Mesothelial cell of epicardium (in vitro differentiated cells): ENCODE measurements at places on chromosomes 13 and 19.

GRCh38 chr19:35044317-35045117 lies 3.0 kb downstream of the HPN start:
- no peaks in the 10 kb centered on the region for H3K36me3 ChIP-seq
- peaks cover 22% of the 10 kb centered on the region for H3K4me1 ChIP-seq
- no peak for DNase-seq
- H3K27ac ChIP-seq = no peak overlapping the region
- H3K27me3 ChIP-seq = no peaks in the 10 kb centered on the region

GRCh38 chr13:33637978-33638743 lies 179.8 kb upstream of the RFC3 start:
- H3K4me1 ChIP-seq = peaks cover 48% of the 10 kb centered on the region
- H3K27me3 ChIP-seq = no peaks in the 10 kb centered on the region
- H3K36me3 ChIP-seq = no peaks in the 10 kb centered on the region
- H3K27ac ChIP-seq = no peak overlapping the region

- peaks cover 13% of the 10 kb centered on the region for H3K4me1 ChIP-seq
- peaks cover 8% of the 10 kb centered on the region for H3K36me3 ChIP-seq
- no peak overlapping the region for H3K4me3 ChIP-seq
- no peak overlapping the region for H3K27ac ChIP-seq
- no peak for DNase-seq
These were observed 42.6 kb downstream of the KLF2 start for GRCh38 chr19:16367261-16367683.

DNA sequence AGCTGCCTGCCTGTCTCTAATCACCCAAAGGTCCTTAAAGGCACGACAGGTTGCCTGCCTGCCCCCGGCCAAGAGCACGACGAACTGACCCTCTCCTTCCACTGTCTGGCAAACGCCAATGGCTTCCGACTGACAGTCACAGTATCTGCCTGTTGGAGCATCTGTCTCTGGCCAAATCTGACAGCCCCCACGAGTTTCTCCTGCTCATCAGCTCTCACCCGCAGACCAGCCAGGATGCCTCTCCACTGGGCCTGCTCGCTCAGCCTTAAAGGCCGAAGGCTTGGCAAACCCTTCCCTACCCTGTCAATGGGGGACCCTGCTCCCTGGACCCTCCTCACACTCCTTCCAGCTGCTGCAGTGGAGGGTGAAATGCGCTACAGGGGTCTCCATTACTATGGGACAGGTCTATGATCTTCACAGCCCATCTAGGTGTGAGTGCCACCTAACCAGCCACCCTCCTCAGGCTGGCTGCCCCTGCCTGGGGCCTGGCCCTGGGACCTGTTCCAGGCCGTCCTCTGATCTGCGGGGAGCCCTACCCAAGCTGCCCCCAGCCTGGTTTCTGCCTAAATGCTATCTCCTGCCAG lies 932 bp downstream of the FAM83E start:
- H3K36me3 ChIP-seq = peaks cover 5% of the 10 kb centered on the region
- no peak overlapping the region for H3K4me3 ChIP-seq
- no peaks in the 10 kb centered on the region for H3K27me3 ChIP-seq
- peak overlapping the region; percentile 43 for H3K27ac ChIP-seq

GRCh38 chr13:72983085-72983768 lies 75.6 kb upstream of the KLF5 start:
- peaks cover 32% of the 10 kb centered on the region for H3K4me1 ChIP-seq
- H3K36me3 ChIP-seq = peaks cover 7% of the 10 kb centered on the region
- no peaks in the 10 kb centered on the region for H3K27me3 ChIP-seq

- no peak overlapping the region for H3K4me3 ChIP-seq
- H3K36me3 ChIP-seq = peaks cover 31% of the 10 kb centered on the region
- no peaks in the 10 kb centered on the region for H3K27me3 ChIP-seq
- peak overlapping the region; percentile 43 for H3K27ac ChIP-seq
- no peak for DNase-seq
- H3K4me1 ChIP-seq = no peaks in the 10 kb centered on the region
These were observed 71.8 kb downstream of the CCDC70 start for GRCh38 chr13:51933466-51934058.

DNA sequence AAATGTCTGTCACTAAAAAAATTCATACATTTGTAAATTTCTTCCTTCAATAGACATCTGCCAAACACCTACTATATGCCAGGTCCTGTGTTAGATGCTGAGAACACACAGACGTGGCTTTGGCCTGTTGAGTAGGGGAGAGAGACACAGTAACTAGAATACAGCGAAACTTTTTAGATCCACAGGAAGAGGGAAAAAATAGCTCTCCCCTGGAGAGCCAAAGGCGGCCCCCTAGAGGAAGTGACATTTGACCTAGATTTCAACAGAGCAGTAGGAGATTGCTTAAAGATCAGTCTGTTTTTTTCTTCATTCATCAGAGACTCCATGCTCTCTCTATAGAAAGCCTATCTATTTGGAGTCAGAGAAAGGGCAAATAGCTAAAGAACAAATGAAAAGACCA lies 11.3 kb downstream of the LCP1 start:
- H3K27me3 ChIP-seq = no peaks in the 10 kb centered on the region
- no peak for DNase-seq
- no peak overlapping the region for H3K27ac ChIP-seq
- H3K4me3 ChIP-seq = no peak overlapping the region

GRCh38 chr19:13100841-13101589 lies 1.6 kb downstream of the LYL1 start:
- peaks cover 58% of the 10 kb centered on the region for H3K27me3 ChIP-seq
- peaks cover 18% of the 10 kb centered on the region for H3K4me1 ChIP-seq
